ENCODE measurements at places on chromosomes 16 and 17.

DNA sequence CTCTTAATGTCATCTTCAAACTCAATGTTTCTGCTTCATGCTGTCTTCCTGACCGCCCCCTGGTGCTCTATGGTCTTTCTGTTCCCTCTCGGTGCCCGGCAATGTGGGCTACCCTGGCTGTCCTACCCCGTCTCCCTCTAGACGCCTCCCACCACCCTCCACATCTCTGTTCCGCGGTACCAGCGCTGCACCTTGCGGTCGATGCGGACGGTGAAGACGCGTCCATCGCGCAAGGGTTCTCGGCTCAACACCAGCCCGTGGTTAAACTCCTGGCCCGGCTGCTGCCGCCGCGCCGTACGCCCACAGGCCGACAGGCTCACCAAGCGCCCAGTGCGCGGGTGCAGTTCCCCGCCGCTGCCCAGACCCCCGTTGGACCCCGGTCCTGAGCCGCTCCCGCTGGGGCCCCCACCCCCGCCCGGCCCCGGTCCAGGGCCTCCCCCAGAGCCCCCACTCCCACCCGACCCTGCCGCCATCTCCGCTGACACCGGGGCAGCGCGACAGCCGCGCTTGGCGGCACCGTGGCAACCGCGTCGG lies at the start of gene NEURL4:
NEURL4 (minus strand) TSS at position 496 of the 534 bp plus-strand sequence; CDS start at position 473, 23 bp downstream.
- DNase-seq: no peak

GRCh38 chr17:20116683-20117309 lies 107.6 kb downstream of the SPECC1 start:
- DNase-seq: peak; percentile 17

DNA sequence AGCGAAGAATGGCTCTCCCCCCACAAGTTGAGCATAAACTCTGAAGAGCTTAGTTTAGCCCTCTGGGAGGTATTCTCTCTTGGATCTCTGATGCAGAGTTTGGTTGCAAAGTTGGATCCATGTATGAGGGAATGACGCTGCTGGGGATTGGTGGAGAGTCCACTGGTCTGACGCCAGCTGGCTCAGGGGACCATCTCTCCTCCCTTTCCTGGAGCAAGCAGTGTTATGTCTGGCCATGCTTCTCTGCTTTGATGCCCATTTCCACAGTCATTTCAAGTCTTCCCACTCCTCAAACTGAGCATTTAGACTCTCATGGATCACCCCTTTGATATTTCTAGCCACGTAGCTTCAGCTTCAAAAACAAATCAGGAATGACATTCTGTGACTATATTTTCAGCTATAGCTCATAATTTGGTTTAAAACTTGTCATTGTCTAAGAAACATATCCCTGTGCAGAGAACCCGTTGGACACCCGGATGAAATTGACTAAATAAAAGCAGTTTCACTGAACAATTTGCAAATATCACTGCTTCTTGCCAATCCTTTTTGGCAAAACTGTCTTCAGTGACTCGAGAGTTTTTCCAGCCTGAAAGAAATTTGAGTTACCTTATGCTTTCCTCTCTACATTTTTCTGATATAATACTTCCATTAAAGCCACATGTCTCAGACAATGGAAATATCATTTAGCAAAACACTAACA lies 193.4 kb upstream of the CDH11 start:
- DNase-seq: no peak

- DNase-seq: no peak
Measured at GRCh38 chr17:1160591-1161390, 19.0 kb downstream of the ABR start.

- DNase-seq: peak; percentile 56
Measured at GRCh38 chr16:84518804-84519341, 14.4 kb upstream of the MEAK7 start.

DNA sequence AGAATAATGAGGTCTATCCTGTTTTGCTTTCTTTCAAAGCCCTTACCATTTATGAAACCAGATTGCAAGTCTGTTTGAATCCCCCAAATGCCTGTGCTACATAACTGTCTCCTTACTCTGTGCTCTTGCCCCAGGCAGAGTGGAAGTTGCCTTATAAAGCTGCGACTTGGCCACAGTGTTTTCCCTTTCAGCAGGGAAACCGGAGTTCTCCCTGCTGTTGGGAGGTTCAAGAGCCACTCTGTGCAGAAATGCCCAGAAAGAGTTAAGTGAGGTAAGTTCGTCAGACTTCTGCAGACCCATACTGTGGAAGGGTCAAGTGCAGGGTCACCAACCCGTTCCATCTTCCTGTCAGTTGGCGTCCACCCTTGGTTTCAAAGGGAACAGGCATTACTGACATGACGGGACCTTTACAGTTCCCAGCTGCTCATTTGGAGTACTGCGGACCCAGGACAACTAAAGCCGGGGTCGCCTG lies 508.9 kb downstream of the WWOX start:
- no peak for DNase-seq

GRCh38 chr16:74583926-74584666 lies 22.8 kb downstream of the GLG1 start:
- DNase-seq: no peak
